ENCODE measurements at places on chromosomes 4 and X. TPM values are rescaled to one million over a fixed set of nuclear protein-coding genes. Genes with fewer than 3 reads are reported as not detected.

DNA sequence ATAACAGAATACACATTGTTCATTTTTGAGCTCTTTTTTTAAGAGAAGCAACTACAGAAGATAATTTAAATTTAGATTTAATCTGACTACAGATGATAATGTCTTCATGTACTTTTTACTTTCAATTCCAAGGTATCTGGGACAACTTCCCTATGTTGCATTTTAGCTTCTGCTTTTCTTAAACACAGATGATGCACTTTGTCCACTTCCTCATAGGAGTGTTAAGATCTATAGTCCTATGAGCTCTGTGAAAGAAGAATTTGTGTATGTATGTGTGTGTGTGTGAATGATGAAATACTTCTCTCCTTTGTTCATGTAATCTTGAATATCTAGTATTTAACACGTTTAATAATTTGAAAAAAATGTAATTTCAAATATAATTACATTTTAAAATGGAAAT, 5.3 kb upstream of the FHIP1A start:
- DNase-seq, result no peak

DNA sequence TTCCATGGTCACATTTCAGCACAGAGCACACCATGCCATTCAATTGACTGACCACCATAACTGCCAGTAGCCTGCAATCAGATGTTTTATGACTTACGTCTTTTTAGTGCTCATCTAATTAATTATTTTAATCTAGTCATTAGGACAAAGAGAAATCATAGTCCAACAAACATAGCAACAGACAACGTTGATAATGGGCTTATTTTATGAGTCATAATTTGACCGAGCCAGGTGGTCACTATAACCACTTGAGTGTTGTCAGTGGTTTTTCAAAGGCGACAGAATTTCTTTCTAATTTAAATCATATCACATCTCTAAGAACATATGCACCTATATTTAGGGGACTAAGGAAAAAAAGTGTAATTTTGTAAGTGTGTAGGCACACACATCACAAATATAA, 1.9 kb downstream of the SEC24D start:
- DNase-seq, result no peak

DNA sequence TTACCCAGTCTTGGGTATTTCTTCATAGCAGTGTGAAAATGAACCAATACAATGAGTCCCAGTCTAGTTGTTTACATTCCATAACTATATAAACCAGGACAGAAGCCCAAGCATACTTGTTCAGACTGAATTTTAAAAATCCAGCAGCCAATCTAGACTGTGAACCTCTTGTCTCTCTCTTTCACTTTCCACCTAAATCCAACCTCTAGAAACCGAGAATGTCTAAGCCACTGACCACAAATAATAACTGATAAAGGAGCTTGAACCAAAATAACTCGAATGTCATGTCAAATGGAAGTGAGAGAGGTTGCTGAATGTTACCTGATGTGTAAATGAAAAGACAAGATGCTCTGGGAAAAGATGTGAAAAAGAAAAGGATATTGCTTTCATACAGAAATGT, 544.7 kb downstream of the NLGN4X start:
- DNase-seq, result no peak

DNA sequence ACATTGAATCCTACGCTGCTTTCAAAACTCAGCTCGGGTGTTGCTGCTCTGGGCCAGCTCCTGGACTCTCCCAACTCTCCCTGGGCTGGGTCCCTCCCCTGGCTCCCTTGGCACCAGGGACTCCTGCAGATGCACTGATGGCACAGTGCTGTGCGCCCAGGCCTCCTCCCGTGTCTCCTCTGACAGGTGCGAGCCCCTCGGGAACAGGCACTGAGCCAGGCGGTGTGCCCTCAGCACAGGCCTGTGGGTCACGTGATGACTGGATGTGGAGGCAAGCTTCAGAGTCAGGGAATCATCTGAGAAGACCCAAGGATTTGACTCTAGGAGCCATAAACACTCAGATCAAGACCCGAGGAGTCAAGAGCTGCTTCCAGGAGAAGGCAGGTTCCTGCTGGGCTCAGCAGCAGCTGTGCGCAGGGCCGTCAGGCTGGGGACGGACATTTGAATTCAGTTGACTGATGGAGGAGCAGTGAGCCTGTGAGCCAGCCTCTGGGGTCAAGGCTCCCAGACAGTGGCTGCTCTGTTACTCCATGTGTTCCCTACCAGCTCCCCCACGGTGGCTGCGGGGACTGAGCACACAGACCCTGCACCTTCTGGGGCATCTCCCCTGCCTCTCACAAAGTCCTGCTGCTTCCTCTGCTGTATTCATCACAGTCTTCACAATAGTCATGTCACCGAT, 33.0 kb downstream of the NAT8L start:
- DNase-seq, result no peak

- DNase-seq, result no peak
Measured at GRCh38 chrX:11472381-11472780, 179.2 kb downstream of the AMELX start.

The ASB12 gene
- 0.81 TPM for total RNA-seq

GRCh38 chr4:146511381-146511780, 10.4 kb downstream of the SLC10A7 start:
- no peak for DNase-seq

The TMEM128 gene
- total RNA-seq, result 13.7 TPM

GRCh38 chr4:184343502-184344177, 126.0 kb upstream of the ENPP6 start:
- DNase-seq, result peak; percentile 75

The CABS1 gene
- not detected for total RNA-seq

GRCh38 chrX:103012945-103013344, 51.0 kb downstream of the BEX1 start:
- no peak for DNase-seq

DNA sequence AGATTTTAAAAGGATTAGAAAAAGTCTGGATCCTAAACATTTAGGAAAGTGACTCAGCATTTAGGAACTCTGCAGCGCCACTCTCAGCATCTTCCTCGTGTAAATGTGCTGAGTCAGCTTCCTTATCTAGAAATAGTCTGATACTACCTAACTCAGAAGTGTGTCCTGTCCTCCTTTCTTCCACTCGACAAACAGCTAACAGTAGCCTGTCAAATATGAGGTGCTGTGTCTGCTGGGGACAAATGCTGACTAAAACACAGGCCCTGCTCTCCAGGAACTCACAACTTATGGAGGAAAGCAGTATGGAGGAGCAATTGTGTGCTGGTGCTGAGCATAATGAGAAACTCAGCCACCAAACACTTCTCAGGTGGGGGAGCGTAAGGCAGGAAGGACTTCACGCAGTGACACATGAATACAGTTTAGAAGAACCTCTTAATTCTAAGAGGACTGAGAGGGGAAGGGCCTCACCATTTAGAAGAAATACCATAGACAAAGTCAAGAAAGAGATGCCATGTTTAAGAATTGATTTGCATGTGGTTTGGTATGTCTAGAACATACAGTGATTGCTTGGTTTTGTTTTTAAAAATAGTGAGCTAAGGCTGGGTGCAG, 125.3 kb downstream of the SOWAHB start:
- no peak for DNase-seq

The ESX1 gene
- not detected for total RNA-seq

The IL2 gene
- not detected for total RNA-seq

DNA sequence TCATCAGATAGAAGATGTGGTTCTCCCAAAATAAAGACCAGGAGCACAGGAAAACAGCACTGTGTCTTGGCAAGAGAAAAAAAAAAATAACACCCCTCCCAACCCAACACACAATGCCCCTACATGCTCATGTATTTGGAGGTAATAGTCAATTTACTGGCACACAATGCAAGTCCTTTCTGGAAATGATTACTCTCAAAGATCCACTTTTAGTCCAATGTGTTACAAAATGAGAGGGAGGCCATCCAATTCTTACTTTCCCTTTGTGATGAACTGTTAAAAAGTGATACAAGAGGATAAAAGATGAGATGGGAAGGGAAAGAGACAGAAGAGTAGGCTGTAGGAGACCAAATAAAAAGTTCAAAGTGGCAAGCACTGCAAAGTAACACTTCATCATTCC, 180.3 kb upstream of the DKK2 start:
- no peak for DNase-seq

DNA sequence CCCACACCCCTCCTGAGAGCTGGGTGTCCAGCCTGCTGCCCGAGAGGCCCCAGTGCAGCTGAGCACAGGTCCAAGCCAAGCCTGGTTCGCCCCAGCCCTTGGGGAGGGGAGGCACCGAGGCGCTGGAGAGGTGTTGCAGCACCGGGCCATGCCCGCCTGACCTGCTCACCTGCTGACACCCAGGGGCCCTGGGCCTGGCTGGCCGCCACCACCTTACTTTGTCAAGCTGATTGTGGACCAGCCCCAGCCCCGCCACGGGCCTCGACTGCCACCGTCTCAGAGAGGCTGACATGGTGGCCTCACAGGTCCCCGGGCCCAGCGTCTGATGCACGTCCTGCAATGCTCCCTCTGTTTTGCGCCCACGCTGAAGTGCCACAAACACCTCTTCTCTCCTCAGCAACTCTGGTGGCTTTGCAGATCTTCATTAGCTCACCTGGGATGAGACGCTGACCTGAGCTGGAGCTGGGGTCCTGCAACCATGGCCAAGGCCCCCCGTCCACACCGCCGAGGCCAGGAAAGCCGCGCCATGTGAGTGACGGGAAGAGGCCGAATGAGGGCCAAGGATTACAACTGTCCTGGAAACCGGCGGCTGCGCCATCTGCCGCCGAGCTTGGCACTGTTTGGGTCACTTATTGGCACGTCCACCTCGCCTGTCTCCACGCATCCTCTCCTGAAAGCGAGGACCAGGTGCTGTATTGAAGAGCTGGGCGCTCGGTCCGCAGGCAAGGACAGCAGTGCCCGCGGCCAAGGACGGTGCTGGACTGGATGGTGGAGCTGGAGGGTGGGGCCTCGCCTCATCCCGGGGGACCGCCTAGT, 7.6 kb downstream of the CPLX1 start:
- no peak for DNase-seq

- DNase-seq, result no peak
Measured at GRCh38 chrX:30253257-30253656, 6.3 kb downstream of the MAGEB1 start.

DNA sequence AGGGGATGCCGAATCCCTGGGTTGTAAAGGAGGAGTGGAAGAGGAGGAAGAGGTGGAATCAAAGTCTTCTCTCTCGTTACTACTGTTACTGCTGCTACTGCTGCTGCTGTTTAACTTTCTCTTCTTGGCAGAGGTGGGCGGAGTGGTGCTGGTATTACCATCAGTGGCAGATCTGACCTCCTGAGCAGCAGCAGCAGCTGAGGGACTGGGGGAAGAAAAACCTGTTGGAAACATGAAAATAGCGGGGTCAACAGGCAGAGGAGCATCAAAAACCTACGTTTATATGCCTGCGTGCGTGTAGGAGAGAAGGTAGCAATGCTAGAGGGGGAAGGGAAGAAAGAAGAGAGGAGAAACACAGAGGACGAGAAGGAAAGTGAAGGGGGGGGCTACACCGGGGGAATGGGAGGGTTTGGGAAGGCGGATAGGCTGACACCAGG, 339 bp downstream of the CUL4B start:
- peak; percentile 13 for DNase-seq

The TIMM8A gene
- total RNA-seq, result 3.0 TPM

DNA sequence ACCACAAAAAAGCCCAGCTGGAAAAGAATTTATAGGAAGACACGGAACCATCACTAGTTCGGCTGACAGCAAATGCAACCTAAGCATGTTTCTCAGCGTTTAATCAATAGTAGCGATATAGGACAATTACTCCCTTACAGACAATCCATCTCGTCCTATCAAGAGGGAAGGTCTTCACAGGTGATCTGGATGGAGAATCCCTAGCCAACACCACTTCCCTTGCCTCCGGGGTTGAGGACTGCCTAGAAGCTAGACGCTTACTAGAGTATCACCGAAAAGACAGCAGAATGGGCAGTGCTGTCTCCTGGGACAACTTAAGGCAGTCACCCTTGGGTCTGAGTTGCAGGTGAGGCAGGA, 32.1 kb upstream of the MAML3 start:
- no peak for DNase-seq

The GUCY1A1 gene
- total RNA-seq, result 84.0 TPM

DNA sequence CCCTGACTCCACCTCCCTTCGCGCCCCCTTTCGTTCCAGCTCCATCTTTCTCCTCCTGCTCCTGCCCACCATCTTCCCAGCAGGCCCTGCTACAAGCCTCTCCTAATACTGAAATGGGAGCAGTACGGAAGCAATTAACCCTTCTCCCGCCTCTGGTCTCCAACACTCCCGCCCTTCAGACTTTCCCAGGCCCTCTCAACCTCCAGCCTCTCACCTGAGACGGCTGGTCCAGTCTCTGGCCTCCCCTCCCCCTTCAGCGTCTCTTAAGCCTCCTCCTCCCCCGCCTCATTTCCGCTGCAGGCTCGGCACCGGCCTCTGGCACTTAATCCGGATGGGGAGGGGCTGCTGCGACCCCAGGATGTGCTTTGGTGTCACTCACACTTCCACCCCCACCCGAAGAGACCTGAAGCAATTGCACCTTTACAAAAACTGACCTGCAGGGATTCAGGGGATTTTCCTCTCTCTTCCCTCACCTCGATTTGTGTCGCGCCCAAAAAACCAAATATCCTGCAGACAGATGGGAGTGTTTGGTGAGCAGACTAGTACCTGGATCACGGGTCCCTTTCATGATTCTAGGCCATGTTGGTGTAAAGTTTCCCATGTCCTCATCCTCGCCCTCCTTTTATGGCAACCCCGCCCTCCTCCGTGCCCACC, 657 bp downstream of the TCEAL8 start:
- DNase-seq, result peak; percentile 41

GRCh38 chr4:108453366-108453765, 167.0 kb upstream of the RPL34 start:
- no peak for DNase-seq

GRCh38 chrX:19761554-19762295, 125.7 kb downstream of the SH3KBP1 start:
- no peak for DNase-seq

- no peak for DNase-seq
Measured at GRCh38 chr4:128907981-128908380, 98.5 kb downstream of the JADE1 start.

- no peak for DNase-seq
Measured at GRCh38 chr4:173488656-173489055, 41.4 kb downstream of the HAND2 start.

The GPR173 gene
- total RNA-seq, result 5.4 TPM

DNA sequence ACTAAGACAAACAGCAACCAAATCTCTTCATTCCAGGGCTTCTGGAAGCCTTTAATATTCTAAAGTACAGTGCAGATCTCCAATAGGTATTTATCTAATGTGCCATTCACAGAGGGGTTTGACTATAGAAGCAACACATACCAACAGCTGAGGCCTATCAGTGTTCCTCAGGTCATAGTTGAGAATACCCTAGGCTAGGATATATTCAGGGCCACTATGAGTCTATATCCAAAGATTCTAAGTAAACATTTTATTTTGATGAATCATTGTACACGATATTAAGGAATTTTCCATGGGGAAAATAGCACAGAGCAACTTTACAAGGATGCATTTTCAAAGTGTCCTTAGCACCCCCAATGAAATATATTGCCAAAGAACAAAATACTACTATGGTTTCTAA, 9.7 kb downstream of the SMIM10 start:
- DNase-seq, result no peak

DNA sequence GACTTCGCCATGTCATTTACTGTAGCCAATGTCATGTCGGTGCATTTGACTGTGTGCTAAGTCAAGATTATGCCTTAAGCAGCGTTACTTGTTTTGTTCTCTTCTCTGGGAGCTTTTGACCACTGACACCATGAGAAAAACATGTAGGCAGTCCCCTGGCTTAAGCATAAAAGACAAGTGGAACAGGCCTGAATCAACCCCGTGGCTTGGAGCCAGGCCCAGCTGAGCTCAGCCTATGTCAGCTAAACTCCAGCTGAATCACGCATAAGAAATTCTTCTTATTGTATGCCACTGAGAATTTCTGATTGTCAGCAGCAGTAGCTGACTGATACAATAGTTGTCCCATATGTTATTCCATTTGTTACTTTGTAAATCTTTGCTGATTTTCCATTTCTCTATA, 261.9 kb downstream of the CBLL2 start:
- DNase-seq, result no peak

All from hematopoietic multipotent progenitor cell (in vitro differentiated cells).